Activated gamma-delta T cell (primary cell): ENCODE measurements at places on chromosomes 5 and 9.

GRCh38 chr9:6708732-6709131 lies 49.0 kb upstream of the KDM4C start:
- DNase-seq = no peak

DNA sequence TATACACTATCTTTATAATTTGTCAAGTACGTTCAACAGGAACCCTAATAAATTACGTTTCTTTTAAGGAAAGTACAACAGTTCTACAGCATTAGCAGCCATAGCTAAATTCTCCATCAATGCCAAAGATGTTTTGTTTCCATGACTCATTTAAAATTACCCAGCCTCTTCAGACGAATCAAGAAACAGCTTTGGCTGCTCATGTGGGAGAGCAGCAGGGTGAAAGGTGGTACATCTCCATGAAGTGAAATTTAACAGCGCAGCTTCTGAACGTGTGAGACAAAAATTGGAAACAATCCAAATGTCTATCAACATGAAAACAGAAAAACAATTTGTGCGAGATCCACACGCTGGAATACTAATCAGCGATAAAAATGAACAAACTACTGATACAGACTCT lies 327.3 kb upstream of the CDH6 start:
- no peak for DNase-seq

- DNase-seq = no peak
Measured at GRCh38 chr9:132011309-132011708, 68.4 kb downstream of the MED27 start.

DNA sequence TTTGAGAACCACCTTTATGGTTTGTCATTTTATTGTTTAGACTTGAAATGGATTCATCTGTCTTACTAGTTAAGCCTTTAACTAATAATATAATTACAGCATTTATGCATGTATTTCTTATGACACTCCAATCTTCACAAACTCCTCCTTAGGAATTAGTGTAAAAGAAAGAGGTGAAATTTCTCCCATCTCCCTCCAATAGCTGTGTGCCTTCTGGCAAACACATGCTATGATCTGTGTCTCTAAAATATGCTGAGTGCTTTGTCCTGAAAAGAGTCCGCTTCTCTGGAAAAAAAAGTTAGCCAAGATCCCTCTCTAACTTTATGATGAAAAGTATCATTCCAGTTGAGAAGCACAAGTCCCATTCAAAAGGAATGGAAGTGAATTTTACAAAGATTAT lies 13.9 kb upstream of the TENT4A start:
- no peak for DNase-seq

GRCh38 chr9:92289708-92290390 lies 3.6 kb downstream of the IARS1 start:
- no peak for DNase-seq

DNA sequence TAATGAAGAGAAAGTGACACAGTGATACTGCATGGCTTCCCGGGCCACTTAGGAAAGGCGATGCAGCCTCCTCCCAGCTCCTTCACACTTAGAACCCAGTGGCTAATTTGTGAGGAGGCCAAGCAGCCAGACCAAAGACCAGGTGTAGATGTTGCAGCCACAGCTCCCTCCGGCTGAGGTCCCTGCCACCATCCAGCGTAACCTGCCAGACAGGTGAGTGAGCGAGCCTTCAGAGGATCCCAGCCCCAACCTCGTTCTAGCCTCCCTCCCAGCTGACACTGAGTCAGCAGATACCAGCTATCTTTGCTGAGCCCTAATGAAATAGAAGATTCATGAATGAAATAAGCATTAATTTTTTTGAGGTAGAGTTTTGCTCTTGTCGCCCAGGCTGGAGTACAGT lies 59.7 kb downstream of the COL23A1 start:
- DNase-seq = no peak

- no peak for DNase-seq
Measured at GRCh38 chr9:94623253-94623652, 16.1 kb downstream of the FBP1 start.
